Diencephalon (tissue), 1 donor: ENCODE measurements at places on chromosomes 5 and 9. TPM values are rescaled to one million over a fixed set of nuclear protein-coding genes. Genes with fewer than 3 reads are reported as not detected.

The RLN2 gene
- 1.4 TPM for total RNA-seq

The IFNA5 gene
- not detected for total RNA-seq

The NMUR2 gene
- total RNA-seq = not detected

The AGXT2 gene
- total RNA-seq = 0.23 TPM

The TSSK1B gene
- total RNA-seq = not detected

The NAIF1 gene
- total RNA-seq = 7.4 TPM

The CEL gene
- total RNA-seq = 0.46 TPM
